ENCODE measurements at places on chromosomes 6 and 20. TPM values are rescaled to one million over a fixed set of nuclear protein-coding genes. Genes with fewer than 3 reads are reported as not detected.

The GOPC gene
- 25.1 TPM for total RNA-seq

The TTK gene
- 1.8 TPM for total RNA-seq

The FAM184A gene
- total RNA-seq, result 26.7 TPM

The HTR1E gene
- not detected for total RNA-seq

The FGD2 gene
- total RNA-seq, result 102 TPM

The SLX4IP gene
- 5.9 TPM for total RNA-seq

The TMEM217 gene
- total RNA-seq, result 0.89 TPM

The ME1 gene
- total RNA-seq, result 12.4 TPM

DNA sequence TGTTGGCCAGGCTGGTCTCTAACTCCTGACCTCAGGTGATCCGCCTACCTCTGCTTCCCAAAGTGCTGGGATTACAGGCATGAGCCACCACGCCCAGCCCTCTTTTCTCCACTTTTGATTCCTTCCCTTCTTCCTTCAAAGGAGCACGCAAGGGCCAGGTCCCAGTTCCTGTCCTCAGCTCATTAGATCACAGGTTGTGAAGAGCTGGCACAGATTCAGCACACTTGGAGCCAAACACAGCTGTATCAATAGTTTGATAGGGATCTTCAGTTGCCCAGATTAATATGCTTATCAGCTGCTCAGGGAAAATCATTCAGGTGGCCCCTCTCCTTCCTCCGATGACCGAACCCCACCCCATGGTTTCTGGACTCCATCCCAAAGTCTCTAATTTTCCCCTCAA lies 14.4 kb upstream of the SLC22A23 start:
- no peak for DNase-seq

DNA sequence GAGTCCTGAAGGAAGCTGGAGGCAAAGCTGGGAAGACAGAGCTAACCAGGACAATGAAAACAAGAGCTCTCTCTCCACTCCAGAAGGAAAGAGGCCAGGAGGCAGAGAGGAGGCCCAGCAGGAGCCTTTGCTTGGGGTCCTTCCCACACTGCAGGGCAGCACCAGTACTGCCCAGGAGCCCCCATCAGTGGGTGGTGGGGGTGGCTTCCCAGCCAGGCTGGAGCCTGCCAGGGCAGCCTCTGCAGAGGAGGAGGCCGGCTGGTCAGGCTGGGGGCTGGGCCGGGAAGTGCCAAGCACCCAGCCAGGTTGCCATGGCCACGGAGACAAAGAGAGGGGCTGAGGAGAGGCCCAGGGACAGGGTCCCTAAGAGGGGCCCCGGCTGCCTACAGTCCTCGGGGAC lies 33.4 kb downstream of the PREX1 start:
- peak; percentile 47 for DNase-seq

DNA sequence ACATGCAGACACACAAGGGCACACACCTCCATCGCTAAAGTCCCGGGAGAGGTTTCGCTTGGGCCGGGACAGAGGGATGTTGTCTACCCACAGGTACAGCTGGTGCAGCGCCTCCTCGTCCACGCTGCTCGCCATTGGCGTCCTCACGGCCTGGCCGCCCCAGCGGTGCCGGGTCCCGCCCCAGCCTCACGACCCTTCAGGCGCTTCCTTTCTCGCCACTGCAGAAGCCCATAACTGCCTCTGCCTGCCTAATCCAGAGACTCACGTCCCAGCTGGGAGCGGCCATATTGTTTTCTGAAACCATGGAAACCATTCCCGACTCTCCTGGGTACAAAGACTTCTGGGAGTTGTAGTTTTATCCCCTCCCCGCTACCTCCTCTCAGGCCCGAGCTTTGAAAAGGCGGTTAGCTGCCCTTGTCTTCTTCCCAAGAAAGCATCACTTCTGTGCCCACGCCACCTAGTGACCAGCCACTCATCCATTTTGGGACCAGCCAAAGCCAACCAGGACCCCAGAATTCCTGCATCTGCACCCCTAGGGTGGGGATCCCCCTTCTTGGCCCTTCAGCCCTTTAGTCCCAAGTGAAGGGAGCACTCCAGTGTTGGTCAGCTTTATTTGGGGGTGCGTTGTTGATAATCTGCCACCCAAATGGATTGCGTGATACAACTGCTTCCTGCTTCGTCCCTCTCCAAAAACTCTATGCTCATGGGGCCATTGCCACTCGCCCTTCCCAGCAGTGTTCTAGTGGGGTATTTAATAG lies at the start of gene SPEF1:
TSS of gene SPEF1 (minus strand) at position 296 of the 758 bp plus-strand sequence. CDS start at position 135, 161 bp downstream.
- DNase-seq, result peak; percentile 84

DNA sequence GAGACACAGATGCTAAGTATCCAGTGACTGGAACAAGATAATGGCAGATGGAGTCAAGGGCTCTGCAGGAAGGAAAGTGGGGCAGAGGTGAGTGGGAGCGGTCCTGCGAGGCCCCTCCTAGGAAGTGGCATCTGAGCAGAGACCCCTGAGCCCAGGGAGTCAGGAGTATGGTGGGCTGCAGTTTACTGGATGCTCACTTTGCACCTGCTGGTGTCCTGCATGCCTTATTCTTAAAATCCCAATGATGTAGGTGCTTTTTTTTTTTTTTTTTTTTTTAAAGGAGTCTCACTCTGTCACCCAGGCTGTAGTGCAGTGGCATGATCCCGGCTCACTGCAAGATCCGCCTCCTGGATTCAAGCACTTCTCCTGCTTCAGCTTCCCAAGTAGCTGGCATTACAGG lies 5.6 kb downstream of the CEBPB start:
- DNase-seq, result no peak

GRCh38 chr6:170417881-170418280 lies 111.3 kb downstream of the FAM120B start:
- no peak for DNase-seq

DNA sequence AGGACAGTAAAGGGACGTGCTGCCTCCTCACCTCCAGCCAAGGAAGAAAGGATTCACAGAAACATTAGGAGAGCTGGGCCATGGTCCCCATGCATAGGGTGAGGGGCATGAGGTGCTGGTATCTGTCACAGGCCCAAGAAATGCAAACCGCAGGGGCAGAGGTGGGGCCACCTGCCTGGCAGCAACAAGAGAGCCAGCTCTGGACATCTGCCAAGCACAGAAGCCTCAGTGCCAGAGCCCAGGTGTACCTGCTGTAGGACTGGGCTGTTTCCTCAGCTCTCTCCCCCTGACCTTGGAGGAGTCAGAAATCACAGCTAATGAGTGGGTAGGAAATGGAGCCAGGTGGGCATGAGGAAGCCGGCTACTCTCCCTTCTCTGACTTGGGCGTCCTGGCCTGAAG lies 45.3 kb downstream of the SLC2A12 start:
- DNase-seq, result no peak

DNA sequence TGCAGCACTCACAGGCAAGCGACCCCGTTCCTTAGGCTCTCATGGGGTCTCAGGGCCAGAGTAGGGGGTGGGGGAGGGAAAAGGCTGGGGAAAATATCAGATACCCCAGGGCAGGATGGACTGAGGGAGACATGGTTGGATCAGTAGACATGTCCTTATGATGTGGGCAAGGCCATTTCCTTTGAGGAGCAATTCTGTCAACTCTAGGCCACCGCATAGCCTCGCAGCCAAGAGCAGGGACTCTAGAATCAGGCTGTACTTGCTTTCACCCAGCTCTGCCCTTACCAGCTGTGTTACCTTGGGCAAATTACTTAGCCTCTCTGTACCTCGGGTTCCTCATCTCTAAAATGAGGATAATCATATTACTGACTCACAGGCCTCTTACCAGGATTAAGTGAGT lies 2.2 kb upstream of the MAPK13 start:
- no peak for DNase-seq

DNA sequence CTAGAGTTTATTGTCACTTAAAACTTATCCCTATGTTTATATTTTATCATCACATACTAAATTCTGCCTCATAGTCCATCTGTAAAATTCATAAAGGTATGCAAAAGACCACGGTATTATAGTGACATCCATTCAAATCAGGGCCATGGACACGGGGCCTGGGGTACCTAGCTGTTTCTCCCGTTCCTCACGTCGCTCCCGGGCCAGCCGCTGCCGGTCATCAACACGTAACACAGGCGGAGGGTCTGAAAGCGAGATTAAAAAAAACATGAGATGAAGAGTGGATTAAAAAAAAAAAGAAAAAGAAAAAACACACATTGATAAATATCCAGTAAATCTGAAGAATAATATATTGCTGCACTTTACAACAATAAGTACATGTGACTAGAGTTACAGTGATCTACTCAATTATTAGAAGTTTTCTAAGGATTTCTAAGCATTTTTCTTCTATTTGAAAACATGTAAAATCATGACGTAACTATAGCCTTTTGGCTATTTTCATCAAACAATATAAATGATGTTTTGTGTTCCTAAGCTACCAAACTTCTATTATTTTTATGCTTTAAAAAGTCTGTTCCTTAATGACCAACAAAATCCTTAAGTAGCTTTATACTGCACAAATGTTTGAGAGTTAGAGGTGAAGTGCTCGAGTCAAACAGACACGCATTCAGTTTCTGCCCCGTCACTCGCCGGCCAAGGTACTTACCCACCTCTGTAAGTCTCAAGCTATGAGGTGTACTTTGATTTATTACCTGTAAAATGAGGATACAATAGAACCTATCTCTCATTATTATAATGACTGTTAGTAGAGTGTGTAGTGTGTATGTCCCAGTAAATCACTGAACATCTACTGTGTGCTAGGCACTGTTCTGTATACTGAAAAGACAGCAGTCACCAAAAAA lies 122.1 kb upstream of the BCLAF1 start:
- peak; percentile 60 for DNase-seq

- no peak for DNase-seq
These were observed 354.3 kb downstream of the COL12A1 start for GRCh38 chr6:74851596-74851995.

- no peak for DNase-seq
These were observed 2.1 kb downstream of the TOP1 start for GRCh38 chr20:41030531-41031242.

Data from upper lobe of left lung (tissue), 6 donors.